ENCODE measurements at places on chromosomes 11 and 22.

DNA sequence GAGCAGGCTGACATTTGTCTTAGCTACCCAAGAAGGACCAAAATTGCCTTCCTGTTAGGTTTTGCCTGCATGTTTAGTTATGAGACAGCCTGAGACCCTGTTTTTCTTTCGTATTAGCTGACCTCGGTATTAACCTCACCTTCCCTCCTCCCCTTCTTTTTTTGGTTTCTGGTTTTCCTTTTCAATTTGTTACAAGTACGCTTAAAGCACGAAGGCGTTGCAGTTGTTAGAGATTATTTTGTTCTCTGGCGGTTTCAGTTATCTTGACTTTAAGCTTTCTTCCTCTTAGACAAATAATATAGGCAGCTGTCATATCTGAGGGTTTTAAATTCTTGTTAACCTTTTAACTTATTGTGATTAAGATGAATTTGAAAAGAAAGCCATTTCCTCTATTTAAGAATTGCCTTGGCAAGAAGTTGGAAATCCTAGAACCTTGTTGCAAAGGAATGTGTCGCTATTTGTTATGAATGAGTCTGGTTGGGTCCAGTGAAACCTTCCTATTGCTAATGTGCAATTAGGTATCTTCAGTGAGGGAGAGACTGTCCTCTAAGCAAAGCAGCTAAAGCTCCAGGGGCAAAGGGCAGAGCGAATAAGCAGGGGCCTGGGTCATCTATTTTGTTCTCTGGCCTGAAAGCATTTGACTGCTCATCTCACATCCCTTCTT, 45.7 kb downstream of the PACS1 start:
- no peak for DNase-seq

- no peak for DNase-seq
Observed at GRCh38 chr22:38697425-38698089, 3.2 kb downstream of the JOSD1 start.

- no peak for DNase-seq
Observed at GRCh38 chr11:96189351-96189750, 153.6 kb downstream of the MAML2 start.

- no peak for DNase-seq
Observed at GRCh38 chr11:123494195-123495050, 64.4 kb downstream of the GRAMD1B start.

- DNase-seq, result no peak
Observed at GRCh38 chr22:18066181-18066859, 11.5 kb upstream of the PEX26 start.

DNA sequence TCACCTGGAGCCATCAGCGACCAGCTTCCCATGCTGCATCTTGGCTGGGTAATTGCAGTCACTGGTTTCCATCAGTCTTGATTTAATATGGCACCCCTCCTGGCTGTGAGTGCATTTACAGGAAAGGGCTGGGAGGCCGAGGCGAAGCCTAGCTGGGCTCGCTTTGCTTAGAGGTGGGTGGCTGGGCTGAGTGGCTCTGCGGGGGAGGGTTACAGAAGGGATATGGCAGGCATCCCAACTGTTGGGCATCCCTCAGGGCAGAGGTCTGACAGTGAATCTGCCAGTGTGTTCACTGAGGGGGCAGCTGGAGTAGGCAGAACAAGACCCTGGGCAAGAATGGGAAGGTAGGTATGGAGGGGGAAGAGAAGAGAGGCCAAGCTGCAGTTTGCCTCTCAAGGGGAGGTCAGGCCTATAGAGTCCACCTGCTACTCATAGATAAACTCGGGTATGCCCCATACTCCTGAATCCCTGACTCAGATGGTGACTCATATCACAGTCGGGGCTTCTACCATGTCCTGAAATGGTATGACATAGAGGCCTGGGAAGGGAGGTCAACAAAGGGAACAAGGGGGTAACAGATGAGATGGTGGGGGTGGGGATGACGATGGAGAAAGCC, 77.5 kb upstream of the PHOX2A start:
- DNase-seq, result no peak

- no peak for DNase-seq
Observed at GRCh38 chr11:14537134-14537599, 17.0 kb upstream of the PSMA1 start.

DNA sequence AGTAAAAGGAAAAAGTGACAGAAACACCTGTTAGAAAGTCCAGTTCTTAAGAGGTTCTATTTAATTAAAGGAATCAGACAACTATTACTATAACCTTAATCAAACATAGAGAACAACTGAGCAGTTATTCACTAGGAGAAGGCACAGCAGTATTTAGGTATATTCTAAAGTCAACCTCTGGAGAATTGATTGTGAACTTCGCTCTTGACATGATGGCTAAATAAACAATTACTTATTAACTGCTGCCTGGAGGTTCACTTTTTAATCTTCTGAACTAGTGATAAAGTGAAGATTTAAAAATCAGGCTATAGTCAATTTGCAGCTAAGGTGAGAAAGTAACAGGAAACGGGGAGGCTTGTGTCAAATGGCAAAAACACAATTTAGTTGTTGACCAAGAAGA, 557.3 kb downstream of the FAM181B start:
- DNase-seq, result no peak

- DNase-seq, result no peak
Observed at GRCh38 chr11:69923196-69923595, 104.0 kb upstream of the FGF3 start.

DNA sequence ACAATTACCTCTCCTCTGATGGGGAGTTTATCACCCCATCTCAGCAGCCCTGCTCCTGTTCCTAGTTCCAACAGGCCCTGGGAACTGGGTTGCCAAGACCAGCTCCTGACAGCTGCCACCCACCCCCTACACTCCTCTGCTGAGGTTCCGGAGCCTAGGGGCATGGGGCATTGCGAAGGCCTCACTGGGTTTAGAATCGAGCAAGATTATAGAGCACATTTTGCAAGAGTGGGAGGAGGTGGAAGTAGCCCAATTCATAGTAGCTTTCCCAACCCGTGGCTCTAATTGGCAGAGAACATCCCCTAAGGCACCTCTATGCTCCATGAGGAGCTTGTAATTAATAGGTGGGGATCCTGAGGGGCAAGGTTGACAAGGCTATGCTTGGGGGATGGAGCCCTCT, 23.0 kb downstream of the MYEOV start:
- no peak for DNase-seq

GRCh38 chr11:93775289-93775688, 8.8 kb upstream of the MED17 start:
- no peak for DNase-seq

DNA sequence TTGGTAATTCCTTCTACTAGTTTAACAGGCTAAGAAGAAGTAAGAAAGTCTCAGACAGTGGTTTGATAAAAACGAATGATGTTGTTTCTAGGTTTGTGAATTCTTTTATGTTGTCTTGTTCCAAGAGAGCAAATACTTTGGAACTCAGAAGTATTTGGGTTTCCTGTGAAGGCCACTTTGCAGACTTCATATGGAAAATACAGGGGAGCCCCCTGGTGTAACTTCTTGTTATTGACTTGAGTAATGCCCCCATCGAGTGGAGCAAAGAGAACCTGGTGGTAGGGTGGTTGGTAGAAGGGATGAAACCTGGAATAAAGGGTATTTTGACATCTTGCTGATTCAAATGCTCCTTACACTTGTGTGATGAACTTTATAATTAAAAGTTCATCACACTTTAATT, 40.0 kb upstream of the PTH start:
- DNase-seq, result no peak

- no peak for DNase-seq
Observed at GRCh38 chr11:107860688-107861087, 2.1 kb upstream of the SLC35F2 start.

- no peak for DNase-seq
Observed at GRCh38 chr11:84136926-84137325, 850.8 kb upstream of the CCDC90B start.

- DNase-seq, result no peak
Observed at GRCh38 chr11:26953770-26954392, 40.0 kb upstream of the FIBIN start.

- no peak for DNase-seq
Observed at GRCh38 chr11:112661571-112661970, 299.6 kb upstream of the NCAM1 start.

- no peak for DNase-seq
Observed at GRCh38 chr11:33479231-33479630, 221.4 kb downstream of the C11orf91 start.

DNA sequence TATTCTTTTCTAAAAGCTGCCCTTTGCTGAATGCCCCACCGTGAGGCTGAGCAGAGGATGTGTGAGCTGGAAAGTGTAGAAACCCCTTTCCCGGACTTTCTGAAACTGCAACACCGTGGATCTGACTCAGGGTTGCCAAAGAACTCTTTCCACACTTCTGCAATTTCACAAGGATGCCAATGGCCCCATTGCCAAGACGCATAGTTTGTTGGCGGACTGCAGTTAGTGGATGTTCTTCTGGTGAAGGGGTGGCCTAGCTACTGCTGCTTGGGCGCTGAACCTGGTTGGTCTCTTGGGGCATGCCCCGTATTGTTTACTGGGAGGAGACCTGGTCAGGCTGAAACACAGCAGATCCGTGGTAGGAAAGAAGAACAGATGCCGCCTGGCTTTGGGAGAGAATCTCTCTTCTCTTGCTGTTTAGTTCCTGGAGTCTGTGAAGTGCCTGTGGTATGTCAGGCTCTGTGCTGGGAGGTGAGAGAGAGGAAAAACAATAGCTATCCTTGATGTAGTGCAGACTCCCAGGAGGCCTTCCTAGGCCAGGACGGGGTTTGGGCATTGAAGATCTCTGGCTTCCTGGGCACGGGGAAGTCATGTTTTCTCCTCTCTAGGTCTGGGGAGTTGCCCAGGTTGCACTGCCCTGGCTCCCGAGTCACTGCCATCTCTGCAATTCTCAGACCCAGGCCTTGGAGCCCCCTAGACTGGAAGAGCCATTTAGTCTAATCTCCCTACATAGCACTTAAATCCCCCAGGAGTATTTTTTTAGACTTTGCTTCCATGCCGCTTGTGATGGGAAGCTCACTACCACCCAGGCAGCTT, 26.9 kb downstream of the CD82 start:
- DNase-seq, result no peak

GRCh38 chr11:129639300-129639699, 176.3 kb upstream of the TMEM45B start:
- DNase-seq, result no peak

DNA sequence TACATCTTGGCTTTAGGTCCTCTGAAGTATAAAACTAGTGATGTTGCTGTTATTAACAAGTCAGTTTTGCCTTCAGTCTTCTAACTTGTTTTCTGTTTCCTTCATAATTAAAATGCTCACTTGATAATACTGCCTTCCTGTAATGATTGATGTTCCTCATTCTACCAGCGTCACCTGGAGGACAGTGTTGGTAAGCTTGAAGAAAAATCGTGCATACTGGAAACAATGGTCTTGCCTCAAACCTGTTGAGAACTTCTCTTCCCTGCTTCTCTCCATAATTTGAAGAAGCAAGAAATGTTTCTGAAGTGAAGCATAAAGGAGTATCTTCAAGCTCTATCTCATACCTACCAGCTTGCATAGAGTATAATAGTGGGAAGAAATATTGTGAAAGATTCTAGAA, 3.0 kb downstream of the YWHAH start:
- no peak for DNase-seq
